Activated CD4-positive, CD25-positive, alpha-beta regulatory T cell (primary cell): ENCODE measurements at places on chromosomes 4 and X.

- DNase-seq: no peak
These were observed 201.6 kb downstream of the TEX13A start for GRCh38 chrX:105018865-105019264.

- no peak for DNase-seq
These were observed 275.7 kb downstream of the STPG2 start for GRCh38 chr4:97867557-97868091.

- DNase-seq: no peak
These were observed 183.4 kb upstream of the ATOH1 start for GRCh38 chr4:93645120-93645519.

- no peak for DNase-seq
These were observed 18.8 kb downstream of the NEXMIF start for GRCh38 chrX:74906417-74906816.

GRCh38 chrX:10477525-10477924 lies 142.9 kb downstream of the MID1 start:
- no peak for DNase-seq

DNA sequence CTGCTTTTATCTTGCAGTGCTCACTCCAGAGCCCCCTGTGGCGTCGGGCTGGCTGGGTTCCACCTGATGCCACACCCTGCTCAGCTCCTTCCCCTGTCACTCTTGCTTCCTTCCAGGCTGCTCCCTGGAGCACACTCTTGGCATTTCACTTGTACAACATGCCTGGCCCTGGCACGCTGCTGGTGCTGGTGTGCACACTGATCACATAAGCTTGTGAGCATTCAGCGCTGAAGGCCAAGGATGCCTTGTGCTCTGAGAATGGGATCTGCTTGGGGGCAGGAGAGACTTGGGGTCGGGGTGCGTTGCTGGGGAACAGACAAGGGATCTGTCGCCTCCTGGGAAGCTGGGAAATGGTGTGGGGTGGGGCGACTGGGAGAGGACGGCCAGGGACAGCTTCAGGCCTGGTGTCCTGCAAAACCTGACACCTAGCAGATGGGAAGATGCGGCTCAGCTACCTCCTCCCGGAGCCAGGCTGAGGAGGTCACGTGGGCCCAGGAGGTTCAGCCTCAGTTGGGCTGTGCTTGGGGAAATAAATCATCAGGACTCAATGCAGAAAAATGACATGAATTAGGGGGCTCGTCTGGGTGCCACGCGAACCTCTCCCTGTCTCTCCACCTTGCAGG lies 108.5 kb downstream of the PHKA2 start:
- no peak for DNase-seq
